ENCODE measurements at places on chromosomes 5 and 9.

DNA sequence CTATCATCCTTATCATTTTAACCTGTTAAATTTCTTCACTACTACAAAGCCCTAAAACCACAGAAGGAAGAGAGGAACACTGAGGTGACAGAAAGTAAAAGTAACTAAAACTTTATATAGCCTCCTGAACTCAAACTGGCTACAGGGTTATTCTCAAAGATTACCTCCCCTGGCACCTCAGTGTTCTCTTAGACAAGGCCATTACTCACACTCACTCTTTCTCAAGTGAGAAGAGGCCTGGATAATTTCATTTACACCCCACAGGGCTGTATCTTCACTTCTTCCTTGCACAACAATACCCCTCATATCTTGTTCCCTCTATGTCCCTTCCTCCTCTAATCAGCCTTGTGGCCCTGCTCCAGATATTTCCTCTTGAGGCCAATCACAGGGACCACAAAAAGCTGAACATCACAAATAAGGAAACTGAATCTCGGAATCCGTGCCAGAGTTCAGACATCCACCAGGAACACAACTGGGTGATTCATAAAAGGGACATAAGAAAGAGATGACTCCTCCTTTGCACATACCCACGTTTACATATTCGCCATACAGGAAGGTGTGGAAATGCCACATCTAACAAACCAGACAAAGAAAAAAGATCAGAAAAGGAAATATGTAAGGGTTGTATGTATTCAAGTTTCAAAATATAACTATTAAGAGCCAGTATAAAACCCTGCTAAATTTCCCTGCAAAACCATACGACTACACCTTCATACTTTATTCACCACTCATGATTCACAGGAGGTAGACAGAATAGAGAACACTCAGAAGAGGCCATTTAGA lies 1.7 kb upstream of the KLHL3 start:
- peak; percentile 60 for DNase-seq

DNA sequence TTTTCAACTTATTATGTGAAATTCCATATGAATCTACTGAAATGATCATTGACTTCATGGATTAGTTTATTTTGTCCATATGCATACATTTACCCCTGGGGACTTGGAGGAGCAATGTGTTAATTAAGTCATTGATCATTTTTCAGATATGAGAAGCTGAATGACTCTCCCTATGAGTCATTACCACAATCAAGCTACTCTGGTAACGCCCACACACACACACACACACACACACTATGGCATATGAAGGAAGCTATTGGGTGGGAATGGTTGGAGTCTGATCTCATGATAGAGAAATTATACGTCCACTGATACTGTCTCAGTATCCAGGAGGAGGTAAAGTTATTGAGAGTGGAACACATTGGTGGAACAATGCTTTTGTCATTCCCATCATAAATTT lies 528.9 kb downstream of the AGTPBP1 start:
- no peak for DNase-seq

GRCh38 chr9:25418974-25419373 lies 259.3 kb downstream of the TUSC1 start:
- DNase-seq = no peak

DNA sequence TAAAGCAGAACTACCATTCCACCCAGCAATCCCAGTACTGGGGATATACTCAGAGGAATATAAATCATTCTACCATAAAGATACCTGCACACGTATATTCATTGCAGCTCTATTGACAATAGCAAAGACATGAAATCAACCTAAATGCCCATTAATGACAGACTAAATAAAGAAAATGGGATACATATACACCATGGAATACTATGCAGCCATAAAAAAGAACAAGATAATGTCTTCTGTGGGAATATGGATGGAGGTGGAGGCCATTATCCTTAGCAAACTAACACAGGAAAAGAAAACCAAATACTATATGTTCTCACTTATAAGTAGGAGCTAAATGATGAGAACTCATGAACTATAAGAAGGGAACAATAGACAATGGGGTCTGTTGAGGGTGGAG lies 12.5 kb downstream of the HAPLN1 start:
- DNase-seq = no peak

GRCh38 chr5:136001466-136001981 lies 27.3 kb upstream of the TGFBI start:
- DNase-seq = no peak

DNA sequence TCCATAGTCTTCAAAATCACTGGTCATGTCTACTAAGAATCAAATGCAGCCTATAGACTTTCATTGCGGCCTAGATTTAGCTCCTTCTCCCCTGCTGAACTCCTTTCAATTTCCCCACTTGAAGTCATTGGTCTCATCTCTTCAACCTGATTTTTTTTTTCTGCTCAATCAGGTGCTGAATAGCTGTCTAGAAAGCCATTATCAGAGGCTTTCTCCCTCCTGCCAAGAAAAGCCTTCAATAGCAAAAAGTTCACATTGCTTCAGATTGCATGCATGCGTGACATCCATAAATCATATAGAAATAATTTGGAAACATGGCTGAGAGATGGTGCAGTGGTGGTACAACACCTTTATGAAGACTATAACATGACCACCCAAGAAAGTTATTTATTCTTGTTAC lies 316.2 kb downstream of the PLK2 start:
- no peak for DNase-seq
